OCI-LY7 (cell line): ENCODE measurements at places on chromosomes 2 and 18. TPM values are rescaled to one million over a fixed set of nuclear protein-coding genes. Genes with fewer than 3 reads are reported as not detected.

- no peak for DNase-seq
Measured at GRCh38 chr2:22893761-22894517, 491.0 kb upstream of the KLHL29 start.

Gene TMEM17
- total RNA-seq = not detected in 2 replicates

GRCh38 chr18:24270358-24270936 is 127.2 kb downstream of the OSBPL1A start:
- no peak for DNase-seq

DNA sequence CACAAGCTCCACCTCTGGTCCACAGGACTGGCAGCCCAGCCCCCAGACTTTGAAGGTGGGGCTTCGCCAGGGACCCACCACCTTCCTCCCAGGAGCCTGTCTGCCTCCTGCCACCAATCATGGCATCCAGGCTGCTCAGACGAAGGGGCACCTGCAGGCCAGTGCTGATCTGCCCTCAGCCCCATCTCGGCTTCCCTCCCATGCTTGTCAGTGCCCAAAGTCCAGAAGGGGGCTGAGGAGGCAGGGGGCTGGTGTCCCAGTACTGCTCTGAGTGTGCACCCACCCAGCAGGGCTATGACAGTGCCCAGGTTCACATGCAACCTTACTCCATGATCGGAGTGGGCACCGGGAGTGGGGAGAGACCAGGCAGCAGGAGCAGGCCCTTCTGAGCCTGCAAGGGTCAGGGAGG is 25.3 kb upstream of the RUFY4 start:
- no peak for DNase-seq

GRCh38 chr2:72349016-72349415 is 201.4 kb upstream of the CYP26B1 start:
- no peak for DNase-seq

Gene OTOS
- not detected in 2 replicates for total RNA-seq

Gene KATNAL2
- total RNA-seq = 13.9 and 16.1 TPM in 2 replicates

Gene C2orf78
- not detected in 2 replicates for total RNA-seq

GRCh38 chr18:36419900-36420531 is 122.5 kb downstream of the FHOD3 start:
- DNase-seq = peak; percentile 1

Gene TUBA3E
- total RNA-seq = not detected in 2 replicates

- DNase-seq = peak; percentile 39
Measured at GRCh38 chr18:46324087-46324955, 220.1 kb downstream of the HAUS1 start.

Gene HOXD3
- total RNA-seq = not detected in 2 replicates

GRCh38 chr2:21489080-21489479 is 365.3 kb downstream of the TDRD15 start:
- no peak for DNase-seq

GRCh38 chr18:9571546-9571945 is 42.8 kb downstream of the PPP4R1 start:
- no peak for DNase-seq

GRCh38 chr2:49248506-49248905 is 94.2 kb upstream of the FSHR start:
- DNase-seq = no peak

DNA sequence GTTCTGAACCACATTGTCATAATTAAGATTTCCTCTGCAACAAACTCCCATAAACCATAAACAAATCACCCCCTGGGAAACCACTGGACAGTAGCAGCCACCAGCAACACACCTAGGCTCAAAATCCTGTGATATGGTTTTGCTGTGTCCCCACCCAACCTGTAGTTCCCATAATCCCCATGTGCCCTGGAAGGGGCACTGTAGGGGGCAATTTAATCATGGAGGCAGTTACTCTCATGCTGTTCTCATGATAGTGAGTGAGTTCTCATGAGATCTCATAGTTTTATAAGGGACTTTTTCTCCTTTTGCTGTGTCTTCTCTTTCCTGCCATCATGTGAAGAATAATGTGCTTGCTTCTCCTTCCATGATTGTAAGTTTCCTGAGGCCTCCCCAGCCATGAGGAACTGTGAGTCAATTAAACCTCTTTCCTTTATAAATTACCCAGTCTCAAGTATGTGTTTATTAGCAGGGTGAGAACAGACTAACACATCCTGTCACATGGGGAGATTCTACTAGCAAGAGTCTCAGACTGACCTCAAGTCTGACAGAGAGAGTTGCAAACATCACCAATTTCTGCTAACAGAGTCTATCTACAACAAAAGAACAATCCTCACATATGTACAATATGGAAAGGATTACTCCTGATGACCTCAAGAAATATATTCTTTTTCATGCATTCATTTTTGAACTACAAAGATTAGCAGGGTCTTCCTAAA is 182.6 kb downstream of the GRB14 start:
- DNase-seq = no peak

Gene TUBB8B
- not detected in 2 replicates for total RNA-seq

- no peak for DNase-seq
Measured at GRCh38 chr2:105840933-105841332, 96.2 kb downstream of the NCK2 start.

- no peak for DNase-seq
Measured at GRCh38 chr2:188970211-188970610, 4.0 kb upstream of the COL3A1 start.

- no peak for DNase-seq
Measured at GRCh38 chr2:190765386-190766173, 115.0 kb upstream of the GLS start.

DNA sequence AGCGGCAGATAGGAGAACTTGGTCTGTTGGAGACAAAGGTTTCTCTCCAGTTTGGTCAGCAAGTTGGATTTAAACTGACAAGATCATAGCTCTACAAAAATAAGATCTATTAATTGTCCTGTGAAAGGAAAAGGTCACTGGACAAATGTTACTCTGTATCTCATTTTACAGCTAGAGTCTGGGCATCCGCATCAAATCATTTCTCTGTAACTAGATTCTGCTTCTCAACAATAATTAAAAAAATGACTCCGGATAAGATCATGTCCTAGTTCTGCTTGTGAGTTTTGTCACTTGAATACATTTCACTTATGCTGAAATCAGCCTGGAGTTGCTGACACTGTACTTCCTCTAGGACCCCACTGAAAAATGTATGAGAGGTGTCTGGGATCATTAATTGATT is 310.8 kb downstream of the ALK start:
- DNase-seq = no peak

Gene REL
- 81.1 and 82.7 TPM in 2 replicates for total RNA-seq

Gene LCT
- total RNA-seq = 0.09 and 0.15 TPM in 2 replicates

GRCh38 chr2:239315308-239315707 is 85.5 kb downstream of the HDAC4 start:
- DNase-seq = no peak

Gene IL36A
- not detected in 2 replicates for total RNA-seq

Gene PDE1A
- total RNA-seq = not detected in 2 replicates

Gene ICA1L
- total RNA-seq = 11.1 and 12.0 TPM in 2 replicates

GRCh38 chr2:263022-263738 is 652 bp downstream of the SH3YL1 start:
- no peak for DNase-seq

Gene PLCD4
- 0.48 TPM in 1 of 2 replicates, not detected in the other for total RNA-seq

DNA sequence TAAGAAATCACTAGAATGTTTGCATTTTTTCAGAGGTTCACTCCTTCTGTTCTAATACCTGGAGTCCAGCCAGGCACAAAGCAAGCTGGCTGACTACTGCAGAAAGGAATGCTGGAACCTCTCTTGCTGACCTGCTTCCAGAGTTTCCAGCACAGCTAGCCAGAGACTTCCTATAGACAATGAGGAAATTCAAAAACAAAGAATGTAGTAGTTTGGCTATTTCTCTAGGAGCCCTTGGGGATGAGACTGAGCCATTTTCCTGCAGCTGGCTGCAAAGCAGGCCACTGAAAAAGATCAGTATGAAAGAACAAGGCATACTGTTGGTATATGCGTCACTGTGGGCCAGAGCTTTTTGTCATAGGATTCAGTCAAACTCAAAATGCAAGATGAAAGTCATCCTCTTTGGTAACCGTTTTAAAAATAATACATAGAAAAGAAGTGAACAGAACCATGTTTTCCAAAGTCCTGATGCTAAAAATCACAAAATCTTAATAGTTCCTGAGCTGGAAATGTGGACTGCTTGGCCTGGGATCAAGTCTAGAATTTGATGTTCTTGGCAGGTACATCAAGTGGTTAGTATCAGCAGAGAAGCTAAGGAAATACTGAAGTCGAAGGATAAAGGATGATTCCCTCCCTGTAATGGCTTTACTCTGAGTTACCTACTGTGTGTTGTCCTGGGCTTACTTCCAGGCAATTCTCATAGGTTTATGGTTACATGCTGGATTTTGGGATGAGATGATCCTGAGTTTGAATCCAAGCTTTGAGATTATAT is 9.0 kb upstream of the DSEL start:
- no peak for DNase-seq

DNA sequence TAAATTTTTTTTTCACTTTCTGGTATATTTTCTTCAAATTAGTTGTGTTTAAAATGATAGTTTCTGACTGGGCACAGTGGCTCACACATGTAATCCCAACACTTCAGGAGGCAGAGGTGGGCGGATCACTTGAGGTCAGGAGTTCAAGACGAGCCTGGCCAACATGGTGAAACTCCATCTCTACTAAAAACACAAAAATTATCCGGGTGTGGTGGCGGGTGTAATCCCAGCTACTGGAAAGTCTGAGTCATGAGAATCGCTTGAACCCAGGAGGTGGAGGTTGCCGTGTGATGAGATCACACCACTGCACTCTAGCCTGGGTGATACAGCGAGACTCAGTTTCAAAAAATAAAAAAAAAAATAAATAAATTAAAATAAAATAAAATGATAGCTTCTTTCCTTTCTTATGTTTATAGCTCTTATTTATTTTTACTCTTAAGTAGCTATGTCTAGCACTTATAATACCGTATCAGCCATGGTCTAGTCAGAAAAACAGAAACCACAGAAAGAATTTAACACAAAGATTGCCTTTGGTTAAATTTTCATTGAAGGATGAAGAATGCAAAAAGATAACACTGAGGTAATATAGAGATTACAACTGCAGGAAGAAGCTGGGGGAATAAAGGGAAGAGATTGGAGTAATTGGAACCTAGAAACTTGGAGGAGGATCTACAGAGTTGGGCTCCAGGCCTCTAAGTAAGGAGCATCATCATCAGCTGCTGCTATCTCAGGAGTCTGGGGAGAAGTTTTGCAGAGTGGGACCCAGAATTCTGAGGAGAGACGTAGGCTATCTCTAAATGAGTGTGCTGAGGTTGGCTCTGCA is 54.7 kb upstream of the MBOAT2 start:
- no peak for DNase-seq

Gene PECR
- 5.3 and 5.7 TPM in 2 replicates for total RNA-seq

GRCh38 chr2:83063511-83063910 is 1395.6 kb downstream of the SUCLG1 start:
- no peak for DNase-seq

- no peak for DNase-seq
Measured at GRCh38 chr2:16096962-16097361, 156.6 kb downstream of the MYCN start.

GRCh38 chr2:1032030-1032429 is 81.4 kb downstream of the SNTG2 start:
- DNase-seq = no peak

Gene NDC80
- 105 and 115 TPM in 2 replicates for total RNA-seq

DNA sequence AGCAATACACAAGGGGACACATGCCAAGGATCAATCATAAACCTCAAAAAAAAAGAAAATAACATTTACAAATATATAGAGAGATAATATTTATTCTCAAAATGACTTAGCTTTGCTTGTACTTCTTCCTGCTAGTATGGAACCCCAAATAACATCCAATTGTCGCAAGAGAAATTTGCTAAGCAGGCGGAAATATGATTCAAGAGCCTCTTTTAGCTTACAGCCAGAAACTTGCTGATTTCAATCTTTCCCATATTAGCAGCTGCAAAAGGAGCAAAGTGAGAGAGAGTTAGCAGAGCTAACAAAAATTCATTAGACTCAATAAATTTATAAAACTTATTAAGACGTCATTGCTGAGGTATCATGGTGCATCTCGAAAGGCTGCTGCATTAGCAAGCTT is 294.9 kb downstream of the FSIP2 start:
- no peak for DNase-seq
